HTR-8/SVneo (cell line): ENCODE measurements at places on chromosomes 11 and 22.
A peak's percentile ranks its signal among the peaks of the same experiment; 100 is the strongest.

DNA sequence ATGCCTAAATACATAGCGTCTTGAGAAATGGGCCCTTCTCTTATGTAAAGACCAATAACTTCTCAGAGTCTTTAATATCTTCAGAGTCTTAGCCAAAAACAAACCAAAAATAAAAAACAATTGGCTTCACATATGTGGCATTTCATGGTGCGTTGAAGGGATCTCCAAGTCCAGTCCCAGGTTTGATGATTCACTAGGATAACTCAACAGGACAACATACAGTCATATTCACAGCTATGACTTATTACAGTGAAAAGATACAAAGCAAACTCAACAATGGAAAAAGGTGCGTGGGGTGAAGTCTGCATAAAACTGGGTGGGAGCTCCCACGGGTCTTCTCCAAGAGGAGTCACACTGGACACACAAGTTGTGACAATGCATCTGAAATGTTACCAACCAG is 12.6 kb downstream of the SYTL2 start:
- DNase-seq, result no peak

GRCh38 chr22:29030618-29031226 is 30.9 kb downstream of the C22orf31 start:
- peak; percentile 73 for DNase-seq

DNA sequence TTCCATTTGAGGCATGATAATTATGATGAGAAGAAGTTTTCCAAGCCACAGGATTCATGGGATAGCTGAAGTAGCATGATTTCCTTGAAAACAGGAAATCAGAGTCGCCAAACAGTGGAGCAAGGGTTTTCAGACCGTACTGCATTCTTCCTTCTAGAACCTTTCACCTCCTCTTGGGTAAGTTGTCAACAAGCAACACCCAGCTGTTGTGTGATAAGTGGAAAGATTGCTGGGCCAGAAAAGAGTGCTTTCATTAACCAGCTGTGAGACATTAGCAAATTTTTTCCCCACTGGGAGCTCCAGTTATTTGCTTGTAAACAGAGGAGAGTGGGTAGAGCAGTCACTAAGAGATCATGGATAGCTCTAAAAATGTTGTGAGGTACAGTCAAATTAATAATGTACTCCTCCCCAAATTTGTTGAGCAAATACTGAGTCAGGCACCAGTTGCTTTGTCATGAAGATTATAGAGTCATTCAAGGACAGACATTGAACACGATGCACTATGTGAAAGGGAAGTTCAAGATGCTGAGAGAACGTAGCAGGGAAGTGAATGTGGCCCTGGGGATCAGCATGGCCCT is 11.7 kb upstream of the MPEG1 start:
- DNase-seq, result no peak

GRCh38 chr11:36478700-36479329 is 31.3 kb downstream of the TRAF6 start:
- peak; percentile 51 for DNase-seq

- DNase-seq, result no peak
Measured at GRCh38 chr22:25024895-25025294, 72.4 kb downstream of the KIAA1671 start.

DNA sequence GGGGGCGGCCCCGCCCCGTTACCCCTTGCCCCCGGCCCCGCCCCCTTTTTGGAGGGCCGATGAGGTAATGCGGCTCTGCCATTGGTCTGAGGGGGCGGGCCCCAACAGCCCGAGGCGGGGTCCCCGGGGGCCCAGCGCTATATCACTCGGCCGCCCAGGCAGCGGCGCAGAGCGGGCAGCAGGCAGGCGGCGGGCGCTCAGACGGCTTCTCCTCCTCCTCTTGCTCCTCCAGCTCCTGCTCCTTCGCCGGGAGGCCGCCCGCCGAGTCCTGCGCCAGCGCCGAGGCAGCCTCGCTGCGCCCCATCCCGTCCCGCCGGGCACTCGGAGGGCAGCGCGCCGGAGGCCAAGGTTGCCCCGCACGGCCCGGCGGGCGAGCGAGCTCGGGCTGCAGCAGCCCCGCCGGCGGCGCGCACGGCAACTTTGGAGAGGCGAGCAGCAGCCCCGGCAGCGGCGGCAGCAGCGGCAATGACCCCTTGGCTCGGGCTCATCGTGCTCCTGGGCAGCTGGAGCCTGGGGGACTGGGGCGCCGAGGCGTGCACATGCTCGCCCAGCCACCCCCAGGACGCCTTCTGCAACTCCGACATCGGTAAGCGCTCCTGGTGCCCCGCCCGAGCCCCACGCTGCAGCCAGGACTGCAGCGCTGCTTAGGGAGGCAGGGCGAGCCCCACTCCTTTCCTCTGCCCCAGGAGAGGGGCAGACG is at the start of gene TIMP3:
TSS of gene TIMP3 (plus strand) at position 169 of the 700 bp plus-strand sequence. CDS start at position 466, 297 bp downstream.
- DNase-seq, result peak; percentile 48

GRCh38 chr22:49791682-49792081 is 36.0 kb downstream of the BRD1 start:
- DNase-seq, result no peak

DNA sequence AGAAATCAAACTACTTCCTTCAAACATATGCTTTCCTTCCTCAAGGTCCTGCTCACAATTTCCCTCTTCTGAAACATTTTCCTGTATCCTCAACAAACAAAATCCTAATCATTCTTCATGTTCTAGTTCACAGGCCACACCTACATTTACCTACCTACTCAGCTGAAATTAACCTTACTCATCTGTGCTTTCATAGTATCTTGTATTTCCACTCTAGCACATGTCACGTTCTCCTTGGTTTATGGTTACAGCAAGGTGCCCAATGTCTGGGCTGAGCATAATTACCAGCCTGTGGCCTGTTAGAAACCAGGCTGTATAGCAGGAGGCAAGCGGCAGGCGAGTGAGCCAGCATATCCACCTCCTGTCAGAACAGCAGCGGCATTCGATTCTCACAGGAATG is 13.2 kb downstream of the DCUN1D5 start:
- DNase-seq, result no peak

DNA sequence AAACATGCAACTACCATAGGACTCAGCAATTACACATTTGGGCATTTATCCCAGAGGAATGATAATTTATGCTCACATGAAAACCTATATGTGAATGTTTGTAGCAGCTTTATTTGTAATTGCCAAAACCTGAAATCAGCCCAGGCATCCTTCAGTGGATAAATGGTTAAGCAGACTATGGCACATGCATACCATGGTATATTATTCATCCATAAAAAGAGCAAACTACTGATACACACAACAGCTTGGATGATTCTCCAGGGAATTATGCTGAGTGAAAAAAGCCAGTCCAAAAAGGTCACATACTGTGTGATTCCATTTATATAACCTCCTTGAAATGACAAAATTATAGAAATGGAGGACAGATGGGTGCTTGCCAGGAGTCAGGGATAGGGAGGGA is 86.7 kb downstream of the ALX4 start:
- no peak for DNase-seq

GRCh38 chr11:37503411-37504059 is 905.5 kb upstream of the RAG2 start:
- no peak for DNase-seq

GRCh38 chr22:48379371-48379770 is 1448.3 kb downstream of the BRD1 start:
- DNase-seq, result no peak

- DNase-seq, result no peak
Measured at GRCh38 chr11:70068950-70069349, 9.2 kb upstream of the ANO1 start.

DNA sequence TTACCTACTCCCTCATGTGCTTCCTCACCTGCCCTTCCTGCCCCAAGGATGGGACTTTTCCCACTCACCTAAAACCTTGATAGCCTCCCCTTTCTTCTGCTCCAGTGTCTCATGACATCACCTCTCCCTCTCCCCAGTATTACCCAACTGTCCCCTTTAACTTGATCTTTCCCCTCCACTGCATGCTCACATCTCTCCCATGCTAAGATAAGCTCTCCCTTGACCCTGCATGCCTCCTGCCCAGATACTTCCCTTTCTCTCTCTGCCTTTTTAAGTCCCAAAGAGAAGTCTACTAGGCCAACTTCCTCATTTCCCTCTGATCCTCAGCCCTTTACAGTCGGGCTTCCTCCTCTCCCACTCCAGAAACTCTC is 14.8 kb downstream of the CD3E start:
- no peak for DNase-seq

- DNase-seq, result peak; percentile 77
Measured at GRCh38 chr22:37497062-37497599, 10.9 kb upstream of the MFNG start.

DNA sequence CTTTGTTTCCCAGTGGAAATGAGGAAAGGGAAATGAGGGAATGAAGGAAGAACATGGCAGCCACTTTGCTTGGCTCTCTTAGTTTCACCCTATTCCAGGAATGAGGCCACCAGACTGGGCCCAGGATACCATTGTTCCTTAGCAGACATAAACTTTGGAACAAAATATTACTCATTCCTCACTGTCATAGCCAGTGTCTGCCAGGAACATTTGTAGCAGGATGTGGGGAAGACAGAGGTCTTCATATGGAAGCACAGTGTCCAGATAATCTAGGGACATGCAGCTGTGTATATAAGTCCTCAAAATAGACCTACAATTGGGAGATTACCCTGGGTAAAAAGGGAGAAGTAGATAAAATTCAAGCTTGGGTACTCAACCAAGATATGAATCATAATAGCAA is 15.2 kb upstream of the FUT4 start:
- no peak for DNase-seq

GRCh38 chr11:12161137-12161536 is 50.7 kb downstream of the MICAL2 start:
- no peak for DNase-seq

- DNase-seq, result no peak
Measured at GRCh38 chr11:44632466-44633123, 67.1 kb downstream of the CD82 start.

- no peak for DNase-seq
Measured at GRCh38 chr11:96051820-96052219, 127.9 kb upstream of the MTMR2 start.

GRCh38 chr11:95296621-95297025 is 65.6 kb upstream of the SESN3 start:
- no peak for DNase-seq
